HFFc6 (cell line): ENCODE measurements at places on chromosomes 1 and 21. TPM values are rescaled to one million over a fixed set of nuclear protein-coding genes. Genes with fewer than 3 reads are reported as not detected.
A peak's percentile ranks its signal among the peaks of the same experiment; 100 is the strongest.

DNA sequence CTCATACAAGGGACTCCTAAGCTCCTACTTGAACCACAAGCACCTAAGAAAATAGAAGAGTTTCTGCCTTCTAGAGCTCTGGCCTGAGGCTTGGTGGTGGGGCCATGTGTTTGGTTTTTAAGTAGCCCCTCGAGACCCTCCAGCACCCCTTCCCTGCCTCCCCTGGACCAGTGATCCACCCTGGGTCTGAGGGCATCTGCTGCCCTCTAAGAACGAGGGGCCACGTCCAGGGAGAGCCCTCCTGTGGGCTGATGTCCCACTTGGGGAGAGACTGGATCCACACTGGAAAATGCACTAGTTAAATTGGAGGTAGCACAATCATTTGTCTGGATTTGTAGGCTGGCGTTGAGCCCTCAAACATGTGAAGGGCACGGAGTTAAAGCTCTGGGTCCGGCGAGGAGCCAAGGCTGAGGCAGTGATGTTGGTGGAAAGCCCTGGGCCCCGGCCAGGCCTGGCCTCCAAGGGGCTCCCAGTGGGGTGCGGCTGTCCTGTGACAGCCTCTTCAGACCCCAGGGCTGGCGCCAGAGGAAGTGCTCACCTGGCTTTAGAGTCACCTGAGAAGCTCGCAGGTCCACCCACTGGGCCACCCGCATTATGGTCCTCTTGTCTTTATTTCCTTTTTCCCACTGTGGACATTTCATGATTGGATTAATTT, 65.2 kb downstream of the SLC37A1 start:
- H3K27me3 ChIP-seq = no peaks in the 10 kb centered on the region
- no peaks in the 10 kb centered on the region for H3K36me3 ChIP-seq

DNA sequence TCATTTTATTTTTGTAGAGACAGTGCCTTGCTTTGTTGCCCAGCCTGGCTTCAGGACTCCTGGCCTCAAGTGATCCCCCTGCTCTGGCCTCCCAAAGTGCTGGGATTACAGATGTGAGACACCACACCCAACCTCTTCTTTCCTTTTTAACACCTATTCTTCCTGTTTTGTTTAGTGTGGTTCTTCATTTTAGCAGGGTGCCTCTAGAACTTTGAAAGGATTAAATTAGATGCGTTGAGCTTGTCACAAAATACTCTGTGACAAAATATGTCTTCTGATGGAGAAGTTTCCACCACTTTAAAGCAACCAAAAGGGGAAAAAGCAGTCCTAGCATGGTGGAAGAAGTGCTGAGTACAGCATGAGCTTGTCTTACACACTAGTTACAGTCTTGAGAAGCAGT, 42.0 kb downstream of the CDC14A start:
- H3K27me3 ChIP-seq = no peaks in the 10 kb centered on the region; the same call in 1 of the 2 replicates
- DNase-seq = no peak
- no peak overlapping the region for H3K27ac ChIP-seq
- no peaks in the 10 kb centered on the region for H3K36me3 ChIP-seq

- H3K27ac ChIP-seq = no peak overlapping the region
- no peaks in the 10 kb centered on the region for H3K27me3 ChIP-seq
- peak; percentile 91 for DNase-seq
- H3K36me3 ChIP-seq = peaks cover 5% of the 10 kb centered on the region
- H3K4me1 ChIP-seq = peaks cover 3% of the 10 kb centered on the region
These were observed 171.0 kb downstream of the ZZZ3 start for GRCh38 chr1:77511440-77511840.

- DNase-seq = no peak
- peaks cover 14% of the 10 kb centered on the region for H3K4me1 ChIP-seq
- H3K36me3 ChIP-seq = peaks cover 21% of the 10 kb centered on the region
- H3K27ac ChIP-seq = peak overlapping the region; percentile 29
- no peaks in the 10 kb centered on the region for H3K27me3 ChIP-seq
These were observed 85.6 kb downstream of the EPS15 start for GRCh38 chr1:51433269-51433971.

DNA sequence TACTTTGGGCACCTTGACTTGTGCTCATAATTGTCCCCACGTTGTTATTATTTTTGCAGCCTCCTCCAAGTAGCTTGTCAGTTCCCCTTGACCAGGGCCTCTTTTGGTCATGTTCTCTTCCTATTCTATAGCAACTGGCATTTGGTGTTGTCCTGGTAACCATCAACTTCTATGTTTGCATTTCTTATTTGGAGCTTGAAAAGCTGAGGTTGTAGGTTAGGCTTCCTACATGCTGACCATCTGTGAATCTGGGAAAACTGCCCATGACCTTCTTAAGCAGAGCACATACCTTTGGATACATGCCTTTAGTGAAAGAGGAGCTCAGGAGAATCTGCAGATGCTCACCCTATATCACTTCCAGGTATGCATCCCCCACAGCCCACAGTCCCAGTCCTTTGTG, 160.8 kb downstream of the HHAT start:
- no peaks in the 10 kb centered on the region for H3K36me3 ChIP-seq
- no peak for DNase-seq
- H3K27me3 ChIP-seq = peaks cover 2% of the 10 kb centered on the region
- H3K4me3 ChIP-seq = no peak overlapping the region
- no peak overlapping the region for H3K27ac ChIP-seq

DNA sequence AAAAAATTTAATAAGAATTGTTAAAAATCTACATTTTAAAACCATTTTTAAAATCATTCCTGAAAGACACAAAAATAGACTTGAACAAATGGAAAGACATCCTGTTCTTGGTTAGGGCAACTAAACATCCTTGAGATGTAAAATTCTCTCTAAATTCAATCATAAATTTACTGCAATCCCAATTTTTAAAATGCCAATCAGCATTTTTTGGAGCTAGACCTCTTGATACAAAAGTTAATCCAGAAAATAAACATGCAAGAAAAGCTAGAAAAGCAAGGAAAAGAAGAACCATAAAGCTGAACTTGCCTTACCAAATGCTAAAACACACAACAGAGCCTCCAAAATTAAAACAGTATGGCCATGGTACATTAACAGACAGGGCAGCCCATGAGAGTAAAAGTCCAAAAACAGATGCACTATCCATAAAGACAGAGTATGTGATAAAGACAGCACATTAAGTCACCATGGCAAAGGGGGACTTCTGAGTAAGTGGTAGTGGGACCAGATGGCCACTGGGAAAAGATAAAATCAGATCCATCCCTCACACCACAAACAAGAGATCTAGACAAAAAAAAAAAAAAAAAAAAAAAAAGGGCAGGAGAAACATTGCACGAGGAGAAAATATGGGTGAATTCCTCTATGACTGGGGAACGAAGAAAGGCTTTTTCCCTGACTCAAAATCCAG, 51.4 kb downstream of the NPHP4 start:
- no peak overlapping the region for H3K27ac ChIP-seq
- H3K4me1 ChIP-seq = peaks cover 17% of the 10 kb centered on the region
- H3K4me3 ChIP-seq = no peak overlapping the region
- peaks cover 2% of the 10 kb centered on the region for H3K27me3 ChIP-seq

DNA sequence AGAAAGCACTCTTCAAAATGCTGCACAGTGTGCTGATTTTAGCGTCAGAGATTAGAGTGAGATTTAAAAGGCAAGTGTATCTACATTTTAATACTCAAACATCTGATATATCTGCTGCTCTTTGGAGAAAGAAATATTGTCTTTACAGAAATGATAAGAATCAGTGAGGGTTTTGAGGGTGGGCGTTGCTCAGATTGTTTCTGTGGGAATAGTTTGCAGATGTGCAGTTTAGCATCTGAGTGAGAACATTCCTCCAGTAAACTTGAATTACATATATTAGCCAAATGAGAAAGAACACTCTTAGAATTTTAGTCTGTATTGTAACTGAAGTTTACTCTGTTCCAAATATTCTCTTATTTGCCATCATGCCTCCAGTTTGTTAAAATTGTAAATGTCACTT, 549.2 kb downstream of the NEGR1 start:
- DNase-seq = no peak
- no peaks in the 10 kb centered on the region for H3K36me3 ChIP-seq
- no peak overlapping the region for H3K27ac ChIP-seq
- no peaks in the 10 kb centered on the region; the same call in 1 of the 2 replicates for H3K27me3 ChIP-seq

DNA sequence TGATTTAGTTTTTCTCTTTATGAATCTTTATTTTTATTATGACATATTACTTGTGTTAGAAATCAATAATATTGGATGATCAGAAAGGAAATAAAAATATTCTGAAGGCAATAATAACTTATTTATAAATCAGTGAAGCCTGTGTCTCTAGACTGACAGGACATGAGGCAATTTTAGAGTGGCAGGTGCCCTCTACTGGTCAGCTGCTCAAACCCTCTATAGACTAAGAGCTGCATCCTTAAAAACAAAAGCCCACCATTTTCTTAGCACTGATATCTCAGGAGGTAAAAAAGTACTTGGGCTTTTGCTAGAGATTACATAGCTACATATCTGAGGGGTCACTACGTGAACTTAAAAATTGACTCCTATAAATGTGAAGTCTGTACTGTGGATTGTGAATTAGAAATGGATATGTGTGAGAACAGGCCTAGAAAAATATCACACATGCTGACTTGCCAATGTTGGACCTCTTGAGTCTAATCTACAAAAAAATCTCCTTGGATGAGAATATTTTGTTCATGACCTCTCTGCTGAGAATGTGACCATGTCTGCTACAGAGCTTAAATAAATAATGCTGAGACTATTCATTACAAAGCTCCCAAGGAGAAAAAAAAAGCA, 597.9 kb upstream of the ADAMTS5 start:
- H3K36me3 ChIP-seq = peaks cover 7% of the 10 kb centered on the region; the same call in 1 of the 2 replicates
- H3K4me3 ChIP-seq = no peak overlapping the region
- H3K4me1 ChIP-seq = peaks cover 61% of the 10 kb centered on the region
- DNase-seq = peak; percentile 49

DNA sequence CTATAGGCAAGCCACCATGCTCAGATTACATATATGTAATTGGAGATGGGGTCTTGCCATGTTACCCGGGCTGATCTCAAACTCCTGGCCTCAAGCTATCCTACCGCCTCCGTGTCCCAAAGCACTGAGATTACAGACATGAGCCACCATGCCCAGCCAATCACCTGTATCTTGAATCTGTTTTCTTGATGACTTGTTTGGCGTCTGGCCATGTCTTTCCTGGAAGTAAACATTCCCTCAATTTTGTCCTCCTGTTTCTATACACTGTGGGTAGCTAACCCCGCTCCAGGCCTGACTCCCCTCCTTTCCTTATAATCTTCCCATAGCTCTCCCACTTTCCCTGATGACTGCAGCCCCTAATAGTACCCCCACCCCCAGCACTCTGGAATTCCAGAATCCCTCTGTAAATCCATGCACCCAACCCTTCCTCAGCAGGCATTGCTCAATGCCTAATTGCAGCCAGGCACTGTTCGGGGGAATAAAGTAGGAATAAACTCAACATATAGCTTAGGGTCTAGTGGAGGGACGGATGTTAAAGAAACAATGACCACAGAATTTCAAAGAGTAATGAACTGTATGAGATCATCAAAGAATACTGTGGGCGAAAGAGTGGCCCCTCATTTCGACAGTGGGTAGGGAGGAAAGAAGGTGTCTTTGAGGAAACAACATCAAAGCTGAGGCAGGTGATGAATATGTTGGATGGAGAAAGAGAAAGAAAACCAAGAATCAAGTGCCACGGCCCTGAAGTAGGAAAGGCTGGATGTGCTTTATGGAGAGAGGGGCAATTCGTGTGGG, 161.5 kb downstream of the ADSS2 start:
- H3K27me3 ChIP-seq = peaks cover 11% of the 10 kb centered on the region; the same call in 1 of the 2 replicates
- H3K36me3 ChIP-seq = peaks cover 9% of the 10 kb centered on the region; the same call in 1 of the 2 replicates
- H3K27ac ChIP-seq = no peak overlapping the region
- no peak for DNase-seq
- H3K4me3 ChIP-seq = no peak overlapping the region
- no peaks in the 10 kb centered on the region for H3K4me1 ChIP-seq

DNA sequence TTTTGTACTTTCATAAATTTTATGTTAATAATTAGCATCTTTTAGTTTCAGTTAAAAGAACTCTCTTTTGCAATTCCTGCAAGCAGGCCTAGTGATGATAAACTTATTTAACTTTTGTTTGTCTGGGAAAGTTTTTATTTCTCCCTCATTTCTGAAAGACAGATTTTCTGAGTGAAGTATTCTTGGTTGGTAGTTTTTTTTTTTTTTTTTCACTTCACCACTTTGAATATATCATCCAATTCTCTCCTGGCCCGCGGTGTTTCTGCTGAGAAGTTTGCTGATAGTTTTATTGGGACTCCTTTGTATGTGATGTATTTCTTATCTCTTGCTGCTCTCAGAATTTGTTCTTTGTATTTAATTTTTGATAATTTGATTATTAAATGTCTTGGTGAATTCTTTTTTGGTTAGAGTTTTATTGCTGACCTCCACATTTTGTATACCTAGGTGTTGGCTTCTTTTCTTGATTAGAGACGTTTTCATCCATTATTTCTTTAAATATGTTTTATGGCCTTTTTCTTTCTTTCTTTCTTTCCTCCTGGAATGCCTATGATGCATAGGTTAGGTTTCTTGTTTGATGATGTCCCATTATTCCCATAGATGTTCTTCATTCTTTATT, 45.9 kb downstream of the BRINP2 start:
- no peak overlapping the region for H3K27ac ChIP-seq
- no peak for DNase-seq
- H3K4me1 ChIP-seq = no peaks in the 10 kb centered on the region

- no peak overlapping the region for H3K4me3 ChIP-seq
- peaks cover 10% of the 10 kb centered on the region; the same call in 1 of the 2 replicates for H3K36me3 ChIP-seq
- no peaks in the 10 kb centered on the region for H3K4me1 ChIP-seq
- H3K27me3 ChIP-seq = no peaks in the 10 kb centered on the region; the same call in 1 of the 2 replicates
These were observed 74.3 kb upstream of the FAM3B start for GRCh38 chr21:41242238-41242829.

- H3K4me1 ChIP-seq = no peaks in the 10 kb centered on the region
- no peak overlapping the region for H3K27ac ChIP-seq
- H3K27me3 ChIP-seq = peaks cover 1% of the 10 kb centered on the region
- no peak for DNase-seq
- no peak overlapping the region for H3K4me3 ChIP-seq
These were observed 7.7 kb upstream of the KLHL12 start for GRCh38 chr1:202934755-202935154.

- H3K27ac ChIP-seq = no peak overlapping the region
- H3K36me3 ChIP-seq = no peaks in the 10 kb centered on the region
- peaks cover 6% of the 10 kb centered on the region; the same call in 1 of the 2 replicates for H3K27me3 ChIP-seq
- no peak overlapping the region for H3K4me3 ChIP-seq
- no peak for DNase-seq
- no peaks in the 10 kb centered on the region for H3K4me1 ChIP-seq
These were observed 27.9 kb downstream of the LRRC8B start for GRCh38 chr1:89552471-89553081.

- no peak for DNase-seq
- peaks cover 35% of the 10 kb centered on the region for H3K4me1 ChIP-seq
- no peaks in the 10 kb centered on the region for H3K36me3 ChIP-seq
- H3K4me3 ChIP-seq = peak overlapping the region; percentile 91
- no peaks in the 10 kb centered on the region; the same call in 1 of the 2 replicates for H3K27me3 ChIP-seq
These were observed 54.0 kb upstream of the ECE1 start for GRCh38 chr1:21344098-21344749.

- H3K4me1 ChIP-seq = no peaks in the 10 kb centered on the region
- no peak for DNase-seq
- no peak overlapping the region for H3K4me3 ChIP-seq
- H3K27ac ChIP-seq = no peak overlapping the region
These were observed 104.1 kb downstream of the LRRC40 start for GRCh38 chr1:70101231-70101630.

STPG1 gene
- total RNA-seq = 10.2 to 13.2 TPM (median 11.3 TPM) in 3 replicates

LRP8 gene
- total RNA-seq = 7.1 to 14.9 TPM (median 11.8 TPM) in 3 replicates

SPAG17 gene
- not detected in 3 replicates for total RNA-seq

RTCA gene
- 47.4 to 55.9 TPM (median 50.0 TPM) in 3 replicates for total RNA-seq

CRB1 gene
- not detected in 2 replicates for total RNA-seq

CACNA1S gene
- total RNA-seq = not detected in 3 replicates
